ENCODE measurements at places on chromosomes 11 and 22. TPM values are rescaled to one million over a fixed set of nuclear protein-coding genes. Genes with fewer than 3 reads are reported as not detected.

CARNS1 gene
- total RNA-seq: 14.9 TPM

CHADL gene
- total RNA-seq: 12.8 TPM

MIAT gene
- total RNA-seq: 2.7 TPM

OR5P2 gene
- not detected for total RNA-seq

CD44 gene
- 210 TPM for total RNA-seq

MS4A5 gene
- not detected for total RNA-seq

RTN4RL2 gene
- 0.58 TPM for total RNA-seq

ESAM gene
- 53.4 TPM for total RNA-seq

CARD10 gene
- 10.7 TPM for total RNA-seq

CELSR1 gene
- total RNA-seq: 11.9 TPM

SLCO2B1 gene
- total RNA-seq: 18.6 TPM

KCNQ1 gene
- 31.1 TPM for total RNA-seq

PRG2 gene
- 0.20 TPM for total RNA-seq

HPX gene
- not detected for total RNA-seq

APOL4 gene
- 1.7 TPM for total RNA-seq

ANKK1 gene
- not detected for total RNA-seq

HOATZ gene
- not detected for total RNA-seq

BIRC3 gene
- total RNA-seq: 9.4 TPM

NAALADL1 gene
- 5.2 TPM for total RNA-seq

CECR2 gene
- 4.7 TPM for total RNA-seq

OR56A1 gene
- not detected for total RNA-seq

MFRP gene
- total RNA-seq: not detected

Data from heart left ventricle (tissue), 16 donors.